ENCODE measurements at places on chromosomes 16 and 17.

DNA sequence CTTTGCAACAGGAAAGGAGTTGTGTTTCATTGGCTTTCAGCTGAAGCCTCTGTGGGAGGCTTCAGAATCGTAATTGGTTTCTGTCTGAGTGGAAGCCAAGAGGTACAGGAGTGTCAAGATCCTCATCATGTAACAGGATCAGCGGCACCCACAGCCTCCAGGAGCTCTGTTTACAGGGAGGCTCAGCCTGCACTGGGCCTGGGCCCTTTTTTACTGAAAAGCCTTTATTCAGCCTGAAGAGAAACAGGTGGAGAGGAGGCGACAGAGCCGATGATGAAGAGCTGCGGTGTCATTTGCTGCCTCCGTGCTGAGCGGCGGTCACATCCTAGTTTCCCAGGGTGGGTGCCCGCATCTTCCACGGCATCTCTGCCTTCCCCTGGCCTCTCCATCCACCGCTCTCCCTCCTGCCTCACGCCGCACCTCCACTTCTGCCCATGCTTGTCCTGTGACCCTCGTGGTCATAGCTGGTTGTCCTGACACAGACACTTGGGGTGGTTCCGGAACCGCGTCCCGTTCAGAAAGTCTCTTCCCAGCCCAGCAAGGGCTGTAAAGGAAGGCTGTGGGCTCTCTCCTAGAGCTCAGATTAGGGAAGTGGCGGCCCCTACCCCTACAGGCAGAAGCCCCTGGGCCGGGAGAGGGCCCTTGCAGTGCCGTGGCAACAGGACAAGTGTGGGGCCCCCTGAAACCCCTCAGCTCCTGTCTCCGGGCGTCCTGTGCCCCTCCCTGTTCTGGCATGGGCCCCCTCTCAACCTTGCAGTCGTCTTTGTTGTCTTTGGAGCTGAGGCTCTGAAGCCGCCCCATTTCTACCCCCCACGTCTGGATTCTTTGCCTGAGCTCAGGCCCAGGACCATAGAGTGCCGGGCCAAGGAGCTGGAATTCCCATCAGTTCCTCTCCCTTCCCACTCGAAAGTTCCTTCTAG, 53.9 kb upstream of the CHMP6 start:
- no peak for DNase-seq

DNA sequence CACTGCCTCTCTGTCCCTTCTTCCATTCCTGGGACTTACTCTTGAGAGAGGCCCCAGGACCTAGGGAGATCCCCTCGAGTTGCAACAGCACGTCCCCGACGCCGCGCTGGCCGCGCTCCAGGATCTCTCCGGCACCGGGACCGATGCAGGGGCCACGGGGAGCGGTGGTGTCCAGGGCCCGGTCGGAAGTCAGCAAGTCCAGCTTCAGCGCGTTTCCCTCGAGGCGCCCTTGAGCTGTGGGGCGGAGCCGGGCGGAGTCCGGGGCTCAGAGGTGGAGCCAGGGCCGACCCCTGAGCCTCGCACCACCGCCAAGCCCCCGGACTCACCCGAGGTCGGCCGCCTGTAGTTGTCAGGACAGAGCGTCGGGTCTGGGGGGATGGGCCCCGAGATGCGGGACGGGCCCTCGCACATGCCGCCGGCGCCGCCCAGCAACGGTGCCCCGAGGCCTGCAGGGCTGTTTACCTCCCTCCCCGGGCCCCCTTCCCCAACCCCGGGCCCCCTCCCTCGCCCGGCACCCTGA, 458 bp downstream of the ENKD1 start:
- DNase-seq = peak; percentile 46

- DNase-seq = no peak
Measured at GRCh38 chr16:49439050-49439449, 65.4 kb downstream of the C16orf78 start.

DNA sequence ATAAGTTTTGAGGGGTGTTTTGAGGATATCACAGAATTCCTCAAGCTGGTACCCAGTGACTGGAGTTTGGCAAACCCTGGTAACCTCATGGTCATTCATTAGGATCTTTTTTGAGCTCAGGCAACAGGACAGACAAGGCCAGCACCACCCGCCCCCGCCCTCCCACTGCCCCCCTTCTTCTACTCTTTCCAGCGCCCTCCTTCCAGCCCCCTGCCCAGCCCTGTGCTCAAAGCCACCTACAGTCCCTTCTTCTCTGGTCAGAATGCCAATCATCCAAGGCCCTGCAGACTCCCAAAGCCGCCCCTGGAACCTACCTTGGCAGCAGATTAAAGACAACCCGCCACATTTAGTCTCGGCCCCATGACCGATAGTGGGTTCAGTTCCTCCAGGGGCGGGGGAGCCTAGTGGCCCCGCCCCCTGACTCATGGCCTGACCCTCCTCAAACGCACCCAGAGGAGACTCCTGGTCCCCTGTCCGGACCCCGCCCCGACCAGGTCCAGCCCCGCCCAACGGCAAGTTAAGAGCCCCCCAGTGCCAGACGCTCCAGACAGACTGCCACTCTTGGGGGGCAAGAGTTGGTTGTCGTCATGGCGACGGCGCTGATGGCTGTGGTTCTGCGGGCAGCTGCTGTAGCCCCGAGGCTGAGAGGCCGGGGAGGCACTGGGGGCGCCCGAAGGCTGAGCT, at the start of gene NAGS:
Gene NAGS, plus strand, starts transcription at position 546 of the 684 bp plus-strand sequence. Its CDS starts 42 bp downstream, at position 588.
- DNase-seq = peak; percentile 14

GRCh38 chr17:72143245-72143644, 22.4 kb downstream of the SOX9 start:
- DNase-seq = no peak

GRCh38 chr17:57366558-57367351, 110.4 kb downstream of the MSI2 start:
- DNase-seq = no peak

GRCh38 chr16:57478396-57479204, 7.7 kb downstream of the DOK4 start:
- DNase-seq = no peak

- no peak for DNase-seq
Measured at GRCh38 chr17:6501359-6501758, 55.0 kb downstream of the PITPNM3 start.

DNA sequence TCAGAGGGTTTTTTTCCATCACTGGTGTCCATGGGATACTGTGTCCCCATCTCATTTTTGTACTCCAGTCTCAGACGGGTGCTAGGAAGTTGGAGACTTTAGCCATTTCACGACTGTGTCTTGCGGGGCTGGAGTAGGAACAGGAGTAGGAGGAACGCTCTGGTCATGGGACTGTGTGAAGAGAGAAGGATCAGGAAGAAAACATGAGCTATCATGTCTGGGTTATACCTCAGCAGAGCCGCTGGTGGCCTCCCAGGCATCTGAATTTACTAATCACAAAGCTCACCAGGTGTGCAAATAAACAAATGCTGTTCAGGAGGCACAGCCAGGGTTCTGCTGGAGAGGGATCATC, 225.4 kb downstream of the SEC14L1 start:
- no peak for DNase-seq

- DNase-seq = no peak
Measured at GRCh38 chr17:36151891-36152638, 24.4 kb downstream of the TBC1D3B start.

DNA sequence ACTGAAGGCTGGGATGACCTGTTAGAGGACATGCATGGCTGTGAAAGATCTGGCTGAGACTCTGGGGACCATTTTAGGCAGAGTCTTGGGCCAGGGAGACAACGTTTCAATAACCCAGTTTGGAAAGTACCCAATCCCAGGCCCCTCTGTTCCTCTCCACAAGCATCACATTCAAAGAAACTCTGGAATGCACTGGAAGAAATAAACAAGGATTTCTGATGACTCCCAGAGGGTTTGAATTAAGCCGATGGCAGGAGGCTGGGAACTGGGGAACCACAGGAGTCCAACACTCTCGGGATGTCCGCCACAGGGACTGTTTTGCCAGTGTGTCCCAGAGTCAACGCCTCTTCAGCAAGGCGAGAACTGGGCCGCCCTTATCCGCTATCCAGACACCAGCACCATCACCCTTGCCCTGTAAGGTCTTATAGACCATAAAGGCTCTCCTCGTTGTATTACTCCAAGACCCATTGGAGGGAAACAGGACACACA, 3.3 kb downstream of the PMP22 start:
- peak; percentile 20 for DNase-seq

DNA sequence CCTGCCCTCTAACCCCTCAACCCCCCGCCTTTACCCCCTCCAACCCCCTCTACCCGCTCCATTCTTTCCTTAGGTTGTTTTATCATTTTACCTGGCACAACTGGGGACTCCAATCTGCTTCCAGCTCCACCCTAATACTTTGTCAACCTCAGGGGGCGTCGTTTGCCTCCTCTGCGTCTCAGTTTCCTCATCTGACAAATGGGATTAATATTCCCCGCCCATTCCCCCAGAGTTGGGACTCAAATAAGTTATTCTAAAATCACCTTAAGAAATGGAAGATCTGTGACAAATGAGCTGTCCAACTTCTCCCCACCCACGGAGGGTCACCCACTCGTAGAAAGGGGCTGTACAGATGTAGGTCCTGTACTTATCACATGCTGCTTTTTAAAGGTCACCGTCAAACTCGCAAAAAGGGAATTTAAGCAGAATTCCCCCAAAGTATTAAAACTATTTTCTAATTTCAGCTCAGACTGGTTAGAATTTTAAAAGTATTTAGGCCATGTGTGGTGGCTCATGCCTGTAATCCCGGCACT, 40.6 kb upstream of the CPNE2 start:
- no peak for DNase-seq

- no peak for DNase-seq
Measured at GRCh38 chr17:45128331-45128730, 4.0 kb downstream of the PLCD3 start.

DNA sequence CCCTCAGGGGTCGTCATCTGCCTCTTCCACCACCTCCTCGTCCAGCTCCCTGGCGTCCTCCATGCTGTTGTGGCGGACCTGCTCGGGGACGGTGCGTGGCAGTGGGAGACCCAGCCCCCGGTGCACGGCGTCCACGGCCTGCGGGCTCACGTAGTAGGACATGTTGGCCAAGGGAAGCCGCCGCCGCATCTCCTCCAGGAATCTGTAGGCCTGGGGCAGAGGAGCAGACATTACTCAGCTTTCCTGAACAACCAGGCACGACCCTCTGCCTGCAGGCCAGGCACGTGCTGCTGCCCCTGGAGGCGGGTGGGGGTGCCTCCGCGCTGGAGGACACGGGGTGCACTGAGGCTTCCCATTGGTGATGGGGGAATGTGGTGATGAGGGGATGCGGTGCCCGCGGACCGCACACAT, 17.8 kb downstream of the TELO2 start:
- DNase-seq = no peak

GRCh38 chr17:77602062-77602746, 356.3 kb upstream of the TNRC6C start:
- peak; percentile 46 for DNase-seq

DNA sequence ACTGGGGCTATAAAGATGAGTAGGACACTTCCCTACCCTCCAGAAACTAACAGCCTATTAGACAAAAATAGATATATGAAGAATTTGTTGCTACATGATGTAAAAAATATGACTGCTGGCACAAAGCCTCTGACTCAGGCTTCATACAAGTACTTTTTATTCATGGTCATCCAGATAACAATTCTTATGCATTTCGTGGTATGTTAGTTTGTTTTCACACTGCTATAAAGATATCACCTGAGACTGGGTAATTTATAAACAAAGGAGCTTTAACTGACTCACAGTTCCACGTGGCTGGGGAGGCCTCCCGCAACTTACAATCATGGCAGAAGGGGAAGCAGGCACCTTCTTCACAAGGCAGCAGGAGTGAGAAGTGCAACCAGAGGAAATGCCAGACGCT, 112.5 kb upstream of the HLF start:
- DNase-seq = no peak

DNA sequence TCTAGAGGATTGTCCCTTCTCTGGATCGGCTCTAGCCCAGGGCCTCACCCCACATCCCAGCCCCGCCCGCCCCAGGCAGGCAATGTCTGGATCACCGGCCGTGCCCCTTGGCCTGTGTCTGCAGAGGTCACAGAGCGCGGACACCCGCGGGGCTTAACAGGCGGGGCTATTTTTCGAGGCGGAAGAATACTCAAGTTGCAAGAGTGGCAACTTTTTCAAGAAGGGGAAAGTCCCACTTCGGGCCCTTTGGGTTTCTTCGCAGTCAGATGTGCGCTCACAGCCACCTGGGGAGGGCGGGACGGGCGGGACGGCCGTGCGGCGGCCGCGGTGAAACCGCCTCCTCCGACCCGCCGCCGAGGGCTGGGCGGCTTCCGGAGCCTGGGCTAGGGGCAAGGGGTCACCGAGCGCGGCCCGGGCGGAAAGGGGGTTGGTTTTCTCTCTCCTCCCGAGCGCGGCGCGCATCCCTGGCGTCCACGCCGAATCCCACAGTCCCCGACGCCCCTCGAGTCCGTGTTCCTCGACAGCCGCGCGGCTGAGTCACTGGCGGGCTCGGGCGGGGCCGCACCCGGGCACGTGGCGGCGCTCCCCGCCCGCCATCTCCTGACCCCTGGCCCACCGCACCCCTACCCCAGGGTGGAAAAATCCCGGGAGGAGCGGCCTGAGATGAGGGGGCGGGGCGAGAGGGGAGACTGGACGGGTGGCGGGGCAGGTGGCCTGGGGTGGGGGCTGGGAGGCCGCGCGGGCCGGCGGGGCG, 1.2 kb upstream of the PFN1 start:
- DNase-seq = peak; percentile 93

- peak; percentile 49 for DNase-seq
Measured at GRCh38 chr17:55348749-55349354, 72.8 kb downstream of the MMD start.

GRCh38 chr17:10021272-10021984, 116.4 kb upstream of the RCVRN start:
- DNase-seq = peak; percentile 27

DNA sequence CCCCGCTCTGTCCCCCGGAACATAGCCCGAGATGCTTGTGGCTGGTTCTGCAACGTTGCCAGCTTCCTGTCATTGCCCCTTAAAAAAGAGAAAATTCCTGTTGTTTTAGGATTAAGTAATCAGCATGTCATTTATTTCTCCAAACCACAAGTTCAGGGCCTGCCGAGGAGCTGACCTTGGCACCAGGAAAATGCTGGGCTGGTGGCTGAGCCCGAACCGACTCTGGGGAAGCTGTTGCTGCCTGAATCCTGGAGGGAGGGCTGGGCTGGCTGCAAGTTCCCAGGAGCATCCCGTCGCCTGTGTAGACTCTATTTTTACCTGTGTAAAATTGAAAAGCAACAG, 130.9 kb upstream of the FOXF1 start:
- no peak for DNase-seq

DNA sequence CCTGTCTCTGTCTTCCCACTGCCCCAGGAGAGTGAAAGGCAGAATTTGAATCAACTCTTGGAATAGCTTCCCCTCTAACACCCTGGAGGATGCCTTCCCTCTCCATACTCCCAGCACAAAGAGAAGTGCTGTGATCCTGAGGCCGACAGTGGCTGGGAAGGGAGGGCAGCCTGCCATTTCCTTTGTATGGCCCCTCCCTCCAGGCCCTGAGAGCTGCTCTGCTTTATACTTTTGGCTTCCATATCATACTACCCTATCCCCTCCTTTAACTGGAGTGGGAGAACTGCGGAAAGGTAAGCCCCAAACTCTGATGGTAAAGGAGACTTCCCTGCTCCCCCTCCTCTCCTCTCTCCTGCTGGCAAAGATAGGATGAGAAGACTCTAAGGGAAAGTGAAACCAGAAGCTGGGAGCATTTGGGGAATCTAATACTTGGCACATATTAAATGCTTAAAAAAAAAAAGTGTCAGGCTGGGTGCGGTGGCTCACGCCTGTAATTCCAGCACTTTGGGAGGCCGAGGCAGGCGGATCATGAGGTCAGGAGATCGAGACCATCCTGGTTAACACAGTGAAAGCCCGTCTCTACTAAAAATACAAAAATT, 4.1 kb upstream of the MED24 start:
- DNase-seq = no peak

Data from transverse colon (tissue), 4 donors.